ENCODE measurements at places on chromosomes 2 and 18. TPM values are rescaled to one million over a fixed set of nuclear protein-coding genes. Genes with fewer than 3 reads are reported as not detected.

DNA sequence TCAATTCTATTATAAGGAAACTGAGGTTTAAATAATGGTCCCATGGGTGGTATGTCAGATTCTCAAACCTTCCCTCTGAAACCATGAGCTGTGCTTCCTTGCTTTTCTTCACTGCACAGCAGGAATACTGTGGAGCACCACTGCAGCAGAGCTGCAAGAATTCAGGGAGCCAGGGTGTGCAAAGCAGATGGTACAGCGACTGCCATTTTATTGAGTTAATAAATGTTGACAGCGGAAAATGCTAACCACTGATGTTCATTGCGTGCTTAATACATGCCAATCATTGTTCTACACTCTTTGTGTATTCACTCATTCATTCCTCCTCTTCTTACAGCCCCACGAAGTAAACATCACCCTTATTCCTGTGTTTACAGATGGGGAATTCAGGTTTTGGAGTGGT is 152.2 kb upstream of the THSD7B start:
- H3K36me3 ChIP-seq = no peaks in the 10 kb centered on the region
- no peak overlapping the region for H3K27ac ChIP-seq
- no peak overlapping the region for H3K4me3 ChIP-seq
- H3K4me1 ChIP-seq = no peaks in the 10 kb centered on the region

- no peak overlapping the region for H3K27ac ChIP-seq
- H3K4me1 ChIP-seq = no peaks in the 10 kb centered on the region
- H3K27me3 ChIP-seq = no peaks in the 10 kb centered on the region
- DNase-seq = no peak
Measured at GRCh38 chr18:28791101-28791500, 614.2 kb upstream of the CDH2 start.

The RFTN2 gene
- not detected for total RNA-seq

- H3K36me3 ChIP-seq = peaks cover 1% of the 10 kb centered on the region
- no peak overlapping the region for H3K4me3 ChIP-seq
- H3K27me3 ChIP-seq = no peaks in the 10 kb centered on the region
- H3K27ac ChIP-seq = no peak overlapping the region
- no peak for DNase-seq
- H3K4me1 ChIP-seq = no peaks in the 10 kb centered on the region
Measured at GRCh38 chr18:79763407-79763806, 34.3 kb upstream of the KCNG2 start.

- H3K4me3 ChIP-seq = no peak overlapping the region
- no peaks in the 10 kb centered on the region for H3K36me3 ChIP-seq
- DNase-seq = no peak
- peaks cover 14% of the 10 kb centered on the region for H3K27me3 ChIP-seq
- peaks cover 13% of the 10 kb centered on the region for H3K4me1 ChIP-seq
Measured at GRCh38 chr18:23693846-23694245, 4.6 kb downstream of the LAMA3 start.

The TCF4 gene
- 353 TPM for total RNA-seq

DNA sequence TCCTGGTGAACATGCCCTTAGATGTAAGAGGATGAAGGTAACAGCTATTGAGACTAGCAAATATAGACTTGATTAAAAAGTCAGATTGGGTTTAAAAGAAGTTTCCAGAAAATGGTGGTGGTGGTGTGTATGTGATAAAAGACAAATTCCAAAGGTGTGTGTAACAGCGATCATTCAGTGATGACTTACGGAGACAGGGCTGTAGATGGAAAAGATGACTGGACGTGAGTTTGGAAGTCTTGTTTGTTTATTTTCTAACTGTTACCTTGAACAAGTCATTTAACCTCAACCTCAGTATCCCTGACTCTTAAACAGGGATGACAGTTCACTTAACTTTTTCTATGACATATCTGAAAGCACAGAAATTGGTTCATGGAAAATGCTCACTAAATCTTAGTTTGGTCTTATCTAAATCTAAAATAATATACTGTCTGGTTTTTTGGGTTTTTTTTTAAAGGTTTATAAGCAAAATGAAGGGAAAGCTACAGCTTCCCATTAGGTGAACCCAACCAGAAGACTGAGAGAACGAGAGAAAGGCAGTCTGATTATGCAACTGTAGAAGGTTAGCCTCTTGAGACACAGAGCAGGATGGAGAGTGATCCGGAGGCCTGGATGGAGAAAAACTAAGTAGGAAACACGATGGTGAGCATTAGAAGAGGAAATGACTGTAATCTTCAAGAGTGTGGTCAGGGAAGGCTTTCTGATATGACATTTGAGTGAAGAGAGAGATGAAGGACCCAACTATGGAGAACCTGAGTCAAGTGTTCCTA is 71.9 kb downstream of the TCF4 start:
- no peaks in the 10 kb centered on the region for H3K36me3 ChIP-seq
- no peaks in the 10 kb centered on the region for H3K27me3 ChIP-seq
- H3K27ac ChIP-seq = no peak overlapping the region
- H3K4me3 ChIP-seq = no peak overlapping the region
- no peak for DNase-seq
- no peaks in the 10 kb centered on the region for H3K4me1 ChIP-seq

The SLC30A3 gene
- not detected for total RNA-seq

The SOX11 gene
- not detected for total RNA-seq

DNA sequence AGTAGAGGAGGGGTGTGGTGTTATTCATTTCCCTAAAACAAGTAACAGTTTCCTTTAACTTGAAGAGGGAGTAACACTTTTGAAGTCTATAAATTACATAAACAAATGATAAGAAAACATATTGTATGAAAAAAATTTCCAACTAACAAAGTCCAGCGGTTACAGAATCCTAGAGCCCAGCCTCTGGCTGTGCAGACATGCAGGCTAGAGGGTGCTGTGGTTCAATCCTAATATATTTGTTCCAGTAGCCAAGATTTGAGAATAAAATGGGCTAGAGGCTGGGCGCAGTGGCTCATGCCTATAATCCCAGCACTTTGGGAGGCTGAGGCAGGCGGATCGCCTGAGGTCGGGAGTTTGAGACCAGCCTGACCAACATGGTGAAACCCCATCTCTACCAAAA is 56.9 kb downstream of the WDR75 start:
- no peak for DNase-seq
- H3K36me3 ChIP-seq = no peaks in the 10 kb centered on the region
- no peaks in the 10 kb centered on the region for H3K27me3 ChIP-seq
- H3K4me1 ChIP-seq = no peaks in the 10 kb centered on the region

The MSTN gene
- total RNA-seq = not detected

The NYAP2 gene
- 0.15 TPM for total RNA-seq

DNA sequence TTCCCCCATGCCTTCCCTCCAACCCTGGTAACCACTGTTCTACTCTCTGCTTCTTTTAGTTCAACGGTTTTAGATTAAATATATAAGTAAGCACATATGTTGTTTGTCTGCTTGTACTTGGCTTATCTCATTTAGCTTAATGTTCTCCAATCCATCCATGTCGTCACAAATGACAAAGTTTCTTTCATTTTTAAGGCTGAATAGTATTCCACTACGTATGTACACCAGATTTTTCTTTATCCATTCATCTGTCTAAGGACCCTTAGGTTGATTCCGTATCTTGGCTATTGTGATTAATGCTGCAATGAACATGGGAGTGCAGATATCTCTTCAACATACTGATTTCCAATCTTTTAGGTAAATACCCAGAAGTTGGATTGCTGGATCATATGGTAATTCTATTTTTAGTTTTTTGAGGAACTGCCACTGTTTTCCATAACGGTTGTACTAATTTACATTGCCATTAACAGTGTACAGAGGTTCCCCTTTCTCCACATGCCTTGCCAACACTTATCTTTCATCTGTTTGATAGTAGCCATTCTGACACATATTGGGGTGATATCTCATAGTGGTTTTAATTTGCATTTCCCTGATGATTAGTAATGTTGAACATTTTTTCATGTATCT is 8.1 kb downstream of the ASB3 start:
- no peak overlapping the region for H3K4me3 ChIP-seq
- DNase-seq = no peak
- H3K36me3 ChIP-seq = peaks cover 16% of the 10 kb centered on the region
- no peak overlapping the region for H3K27ac ChIP-seq
- no peaks in the 10 kb centered on the region for H3K4me1 ChIP-seq
